ENCODE measurements at places on chromosomes 1 and 21.

DNA sequence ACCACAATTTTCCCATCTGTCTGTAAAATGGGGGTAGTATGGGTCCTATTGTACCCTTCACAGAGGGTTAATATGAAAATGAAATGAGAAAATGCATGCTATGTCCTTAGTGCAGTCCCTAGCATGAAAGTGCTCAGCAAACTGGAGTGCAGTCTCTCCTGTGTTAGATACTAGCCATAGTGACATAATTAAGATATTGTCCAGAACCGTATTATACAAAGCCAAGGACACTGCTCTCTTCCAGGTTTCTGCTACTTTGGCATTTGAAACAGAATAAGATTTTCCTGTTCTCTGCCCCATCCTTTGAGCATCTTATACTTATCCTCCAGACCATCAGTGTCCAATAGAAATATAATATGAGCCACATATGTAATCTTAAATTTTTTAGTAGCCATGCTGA lies 213.4 kb downstream of the FGGY start:
- DNase-seq = no peak

DNA sequence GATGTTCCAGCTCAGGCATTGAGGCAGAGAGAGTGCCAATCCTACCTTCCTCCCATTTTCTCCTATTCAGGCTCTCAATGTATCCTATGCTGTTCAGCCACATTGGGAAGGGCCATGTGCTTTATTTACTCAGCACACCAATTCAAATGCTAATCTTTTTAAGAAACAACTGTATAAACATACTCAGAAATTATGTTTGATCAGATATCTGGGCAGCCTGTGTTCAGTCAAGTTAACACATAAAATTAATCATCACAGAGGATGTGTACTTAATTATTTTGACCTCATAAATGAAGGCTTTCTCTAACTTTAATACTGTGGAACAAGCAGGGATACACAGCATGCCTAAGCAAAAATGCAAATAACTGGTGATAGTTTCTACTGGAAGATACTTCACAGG lies 149.8 kb downstream of the NCAM2 start:
- no peak for DNase-seq

DNA sequence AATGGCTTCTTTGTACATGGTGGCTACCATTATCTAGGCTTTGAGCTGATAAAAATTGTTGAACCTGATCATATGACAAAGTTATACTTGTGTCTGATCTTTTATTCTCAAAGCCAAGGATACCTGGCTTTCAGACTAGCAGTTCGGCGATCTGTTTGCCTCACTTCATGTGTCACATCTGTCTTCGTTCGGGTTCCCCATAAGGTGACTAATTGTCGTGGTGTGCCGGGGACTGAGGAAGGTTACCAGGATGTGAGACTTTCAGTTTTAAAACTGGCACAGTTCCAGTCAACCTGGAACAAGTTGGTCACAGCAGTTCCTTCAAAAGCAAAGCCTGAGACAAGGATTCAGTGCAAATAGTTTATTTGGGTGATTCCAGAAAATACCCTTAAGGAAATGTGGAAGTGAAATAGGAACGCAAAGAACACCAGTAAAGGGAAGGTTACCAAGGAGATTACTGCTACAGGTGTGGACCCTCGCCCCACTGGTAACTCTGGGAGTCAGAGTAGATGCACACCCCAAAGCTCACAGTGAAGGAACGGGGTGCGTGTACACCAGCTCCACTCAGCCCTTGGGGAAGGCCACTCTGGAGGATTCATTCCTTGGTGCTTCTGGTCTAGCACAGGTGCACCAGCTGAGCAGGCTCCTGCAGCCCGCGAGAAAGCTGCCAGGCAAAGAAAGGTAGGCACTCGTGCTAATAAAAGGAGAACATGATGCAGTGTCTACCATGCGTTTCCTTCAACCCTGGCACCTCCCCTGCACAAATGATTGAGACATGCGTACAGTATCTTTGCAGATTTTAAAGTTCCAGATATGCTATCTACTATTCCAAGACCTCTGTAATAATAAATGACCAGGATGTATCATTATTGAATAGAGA lies 69.0 kb downstream of the VWA5B1 start:
- no peak for DNase-seq

- DNase-seq = no peak
Observed at GRCh38 chr1:18512883-18513282, 32.2 kb downstream of the KLHDC7A start.

GRCh38 chr1:27621051-27621920 lies 13.7 kb downstream of the FGR start:
- DNase-seq = no peak

DNA sequence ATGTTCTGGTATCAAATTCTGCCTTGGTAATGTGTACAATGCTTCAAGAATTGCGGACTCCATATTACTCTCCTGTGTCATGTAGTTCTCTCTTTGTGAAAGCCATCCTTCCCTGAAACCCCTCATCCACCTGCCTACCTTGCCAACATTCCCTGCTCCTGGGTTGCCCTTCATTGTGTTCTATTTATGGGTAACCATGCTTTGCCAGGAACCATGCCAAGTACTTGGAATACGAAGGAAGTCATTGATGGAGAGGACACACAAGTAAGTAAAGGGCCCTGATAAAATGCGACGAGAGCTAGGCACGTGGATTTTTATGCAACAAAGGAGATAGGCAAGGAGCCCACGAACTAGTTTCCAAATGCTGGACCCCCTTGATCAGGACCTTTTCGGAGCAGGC lies 300.8 kb downstream of the DISC1 start:
- no peak for DNase-seq

DNA sequence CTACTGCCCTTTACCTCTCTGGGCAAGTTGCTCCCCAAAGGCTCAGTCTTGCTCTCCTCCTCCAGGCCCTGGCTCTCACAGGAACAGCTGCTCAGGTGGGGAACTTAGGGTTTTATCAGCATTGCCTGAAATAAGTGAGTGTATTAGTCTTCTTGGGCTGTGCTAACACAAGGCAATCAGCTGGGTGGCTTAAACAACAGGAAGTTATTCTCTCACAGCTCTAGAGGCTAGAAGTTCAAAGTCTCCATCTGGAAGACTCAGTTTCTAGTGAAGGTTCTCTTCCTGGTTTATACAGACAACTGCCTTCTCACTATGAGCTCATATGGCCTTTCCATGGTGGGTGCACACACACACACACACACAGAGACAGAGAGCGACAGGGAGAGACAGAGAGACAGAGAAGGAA lies 2.8 kb upstream of the CD1C start:
- no peak for DNase-seq

- no peak for DNase-seq
Observed at GRCh38 chr1:177977141-177977540, 7.3 kb upstream of the SEC16B start.

- no peak for DNase-seq
Observed at GRCh38 chr1:67710417-67710816, 25.4 kb downstream of the GADD45A start.

GRCh38 chr1:117237726-117238381 lies 27.1 kb upstream of the VTCN1 start:
- DNase-seq = no peak

- peak; percentile 47 for DNase-seq
Observed at GRCh38 chr1:1858382-1859086, 32.4 kb downstream of the GNB1 start.

DNA sequence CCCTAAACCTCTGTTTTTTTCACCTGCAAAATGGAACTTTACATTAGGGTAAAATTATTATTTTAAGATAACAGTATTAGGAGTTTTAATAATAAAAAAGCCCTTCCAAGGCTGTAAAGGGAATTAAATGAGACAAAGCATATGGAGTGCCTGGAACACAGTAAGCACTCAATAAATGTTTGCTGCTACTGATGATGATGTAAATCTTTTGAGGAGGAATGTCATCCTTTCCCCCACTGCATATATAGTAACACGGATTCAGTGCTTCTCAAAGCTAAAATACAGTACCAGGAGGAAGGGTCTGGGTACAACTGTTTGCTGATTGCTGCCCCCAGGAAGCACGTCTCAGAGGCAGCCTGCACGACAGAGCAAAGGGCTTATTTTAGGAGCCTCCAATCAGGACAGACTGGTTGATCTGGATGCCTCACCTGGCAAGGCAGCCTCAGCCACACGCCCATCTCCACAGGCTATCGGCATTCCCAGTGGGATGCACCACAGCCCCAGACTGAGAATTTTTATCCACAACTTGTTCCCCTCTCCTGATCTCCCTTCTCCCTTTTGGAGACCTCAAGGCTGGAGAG lies 64.4 kb downstream of the GADD45A start:
- no peak for DNase-seq

- no peak for DNase-seq
Observed at GRCh38 chr1:245583575-245584330, 429.0 kb downstream of the KIF26B start.

GRCh38 chr1:117674521-117675400 lies 68.9 kb downstream of the TENT5C start:
- peak; percentile 62 for DNase-seq

GRCh38 chr1:159492575-159493323 lies 43.1 kb downstream of the OR10J5 start:
- no peak for DNase-seq

- no peak for DNase-seq
Observed at GRCh38 chr1:162471290-162471853, 26.2 kb upstream of the UHMK1 start.

GRCh38 chr1:198681831-198682759 lies 43.3 kb downstream of the PTPRC start:
- peak; percentile 94 for DNase-seq

DNA sequence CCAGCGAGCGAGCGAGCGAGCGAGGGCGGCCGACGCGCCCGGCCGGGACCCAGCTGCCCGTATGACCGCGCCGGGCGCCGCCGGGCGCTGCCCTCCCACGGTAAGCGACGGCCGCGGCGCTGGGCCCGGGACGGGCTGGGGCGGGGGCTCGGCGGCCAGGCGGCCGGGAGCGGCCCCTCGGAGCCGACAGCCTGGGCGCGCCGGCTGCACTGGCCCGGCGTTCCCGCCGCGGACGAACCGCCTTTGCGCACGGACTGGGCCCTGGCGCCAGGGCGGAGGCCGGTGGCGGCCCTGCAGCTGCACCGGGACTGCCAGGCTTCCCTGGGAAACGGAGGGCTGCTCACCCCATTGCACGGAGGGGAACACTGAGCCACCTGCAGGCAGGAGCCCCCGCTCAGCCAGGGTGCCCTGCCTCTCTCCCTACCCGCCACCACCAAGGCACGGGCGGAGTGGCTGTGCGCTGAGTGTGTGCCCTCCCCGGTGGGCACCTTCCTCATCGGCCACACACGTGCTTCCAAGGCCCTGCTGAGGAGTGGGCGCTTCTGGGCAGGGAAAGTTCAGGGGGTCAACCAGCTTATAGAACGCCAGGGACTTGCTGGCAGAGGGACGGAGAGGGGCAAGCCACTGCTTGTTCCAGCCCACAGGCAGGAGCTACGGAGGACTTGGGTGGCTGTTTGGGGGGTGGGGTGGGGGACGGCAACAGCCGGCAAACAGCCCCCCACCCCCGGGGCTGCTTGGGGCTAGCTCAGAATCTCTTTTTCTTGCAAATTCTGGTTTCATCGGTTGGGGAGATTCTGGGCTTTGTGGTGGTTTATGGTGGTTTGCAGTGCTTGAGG lies 532 bp downstream of the CSF1 start:
- DNase-seq = peak; percentile 12

DNA sequence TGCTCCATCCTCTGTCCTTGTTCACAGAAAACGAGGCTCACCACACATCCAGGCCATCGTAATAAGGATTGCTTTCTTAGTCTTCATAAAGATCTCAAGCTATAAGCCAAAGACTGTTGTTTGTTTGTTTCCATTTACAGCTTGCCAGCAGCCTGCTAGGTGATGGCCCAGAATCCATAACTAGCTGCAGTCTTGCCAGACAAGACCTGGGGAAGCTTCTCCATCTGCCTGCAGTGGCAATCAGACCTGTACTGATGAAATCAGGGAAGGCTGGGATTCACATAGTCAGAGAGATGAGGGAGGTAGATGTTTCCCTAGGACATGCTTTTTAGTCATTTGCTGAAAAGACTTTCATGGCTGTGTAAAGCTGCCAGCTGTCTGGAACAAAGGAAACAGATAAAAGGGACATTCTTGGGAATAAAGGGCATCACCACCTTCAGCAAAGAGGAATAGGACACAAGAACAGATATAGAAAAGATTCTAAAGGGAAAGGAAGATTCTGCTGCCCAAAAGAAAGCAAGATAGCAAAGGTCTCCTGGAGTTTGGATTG lies 51.0 kb downstream of the MT1HL1 start:
- no peak for DNase-seq

DNA sequence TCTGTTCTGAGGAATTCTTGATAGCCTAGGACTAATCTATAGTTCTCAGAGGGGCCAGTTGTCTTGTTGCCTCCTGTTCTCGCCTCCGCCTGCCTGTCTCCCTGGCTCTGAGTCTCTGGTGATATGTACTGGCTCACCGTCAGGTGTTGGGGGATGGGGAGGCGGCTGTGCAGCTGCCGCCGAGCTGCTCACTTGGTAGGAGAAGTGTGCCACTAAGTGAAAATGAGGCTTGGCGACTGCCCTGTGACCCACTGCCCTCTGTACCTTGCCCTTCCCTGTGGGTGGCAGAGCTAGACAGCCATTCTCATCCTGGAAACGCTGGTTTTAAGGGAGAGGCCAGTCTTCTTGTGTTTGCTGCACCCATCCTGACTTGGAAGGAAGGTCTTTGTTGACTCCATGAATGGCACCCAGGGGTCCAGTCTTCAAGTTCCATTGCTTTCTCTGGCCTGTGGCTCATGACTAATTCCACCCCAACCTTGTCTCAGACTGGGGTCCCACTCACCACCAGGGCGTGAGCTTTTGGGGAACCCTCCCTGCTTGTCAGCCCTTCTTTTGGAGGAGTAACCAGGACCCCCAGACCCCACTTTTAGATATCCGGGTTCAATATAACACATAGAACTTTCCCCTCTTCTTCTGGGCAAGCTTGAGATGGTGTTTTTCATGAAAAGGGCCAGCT lies 120.6 kb downstream of the CACNA1E start:
- no peak for DNase-seq

- no peak for DNase-seq
Observed at GRCh38 chr1:94325377-94326302, 88.3 kb upstream of the ARHGAP29 start.

DNA sequence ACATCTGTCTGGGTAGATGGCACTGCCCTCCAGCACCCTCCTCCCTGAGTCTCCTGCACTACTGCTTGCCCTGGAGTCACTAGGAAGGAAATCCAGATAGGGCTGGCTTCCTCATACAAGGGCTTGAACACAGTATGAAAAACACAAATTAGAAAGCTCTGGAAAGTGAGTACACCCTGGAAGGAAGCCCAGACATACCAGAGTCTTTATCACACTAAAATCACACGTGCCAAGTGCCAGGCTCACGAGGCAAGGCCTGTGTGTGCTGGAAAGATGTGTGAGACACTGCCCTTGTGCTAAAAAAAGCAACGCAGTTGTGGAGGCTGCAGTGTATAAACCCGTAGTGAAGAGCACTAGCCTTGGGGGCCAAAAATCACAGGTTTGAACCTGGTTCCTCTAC lies 28.3 kb upstream of the S100A7 start:
- no peak for DNase-seq

DNA sequence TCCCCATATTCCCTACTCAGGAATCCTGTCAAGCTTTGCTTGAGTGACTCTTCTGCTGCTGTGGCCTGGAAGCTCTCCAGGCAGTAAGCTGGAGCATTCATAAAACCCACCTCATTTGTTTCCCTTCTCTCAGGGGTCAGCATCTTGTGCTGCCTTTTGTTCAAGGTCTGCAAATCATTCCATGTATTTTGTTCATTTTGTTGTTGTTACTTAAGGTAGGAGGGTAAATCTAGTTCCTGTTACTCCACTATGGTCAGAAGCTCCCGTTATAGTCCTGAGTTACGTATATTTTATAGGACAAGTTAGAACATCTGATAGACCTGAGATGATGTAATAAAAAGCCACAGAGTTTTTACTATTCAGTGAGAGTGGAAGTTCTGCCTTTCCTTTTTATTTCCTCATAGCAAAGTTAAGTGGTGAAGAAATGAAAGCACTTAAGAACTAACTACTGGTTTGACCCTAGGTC lies 9.9 kb downstream of the SYNJ1 start:
- no peak for DNase-seq

- DNase-seq = no peak
Observed at GRCh38 chr1:115761601-115762302, 6.8 kb downstream of the CASQ2 start.
